ENCODE measurements at places on chromosomes 5 and 9.

DNA sequence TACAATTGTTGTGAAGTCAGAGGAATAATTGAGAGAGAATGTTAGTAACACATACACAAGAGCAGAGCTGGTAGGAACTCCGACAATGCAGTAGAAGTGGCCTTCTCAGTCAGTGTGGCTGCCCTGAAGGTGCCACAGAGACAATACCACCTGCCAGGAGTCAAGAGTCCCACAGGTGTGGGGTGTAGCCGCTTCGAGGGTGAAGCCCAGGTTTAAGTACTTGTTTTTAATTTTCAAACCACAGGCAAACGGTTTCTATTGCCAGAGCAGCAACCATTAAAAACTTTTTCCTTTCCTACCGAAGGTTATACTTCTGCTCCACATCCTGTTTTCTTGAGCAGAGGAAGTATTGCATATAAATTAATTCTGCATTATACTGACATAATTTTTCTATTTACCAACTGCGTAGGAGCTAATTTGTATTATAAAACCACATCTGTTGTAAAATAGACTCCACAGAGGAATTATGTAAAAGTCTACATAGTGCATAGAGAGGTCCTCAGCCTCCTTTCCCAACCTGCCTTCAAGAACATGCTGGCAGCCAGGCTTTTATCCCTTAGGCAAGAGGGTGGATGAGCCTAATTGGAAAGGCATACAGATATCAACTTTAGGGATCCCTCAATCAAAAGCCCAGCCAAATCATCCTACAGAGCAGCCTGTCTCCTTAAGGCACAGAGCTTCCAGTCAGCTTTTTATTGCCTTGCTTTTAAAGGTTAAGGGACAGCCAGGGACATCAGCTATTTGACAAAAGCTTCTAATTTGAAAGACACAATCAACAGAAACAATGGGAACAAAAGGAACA lies 12.9 kb upstream of the ACTBL2 start:
- DNase-seq: no peak

DNA sequence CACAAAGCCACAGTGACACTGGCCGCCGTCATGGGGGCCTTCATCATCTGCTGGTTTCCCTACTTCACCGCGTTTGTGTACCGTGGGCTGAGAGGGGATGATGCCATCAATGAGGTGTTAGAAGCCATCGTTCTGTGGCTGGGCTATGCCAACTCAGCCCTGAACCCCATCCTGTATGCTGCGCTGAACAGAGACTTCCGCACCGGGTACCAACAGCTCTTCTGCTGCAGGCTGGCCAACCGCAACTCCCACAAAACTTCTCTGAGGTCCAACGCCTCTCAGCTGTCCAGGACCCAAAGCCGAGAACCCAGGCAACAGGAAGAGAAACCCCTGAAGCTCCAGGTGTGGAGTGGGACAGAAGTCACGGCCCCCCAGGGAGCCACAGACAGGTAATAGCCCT lies 26.1 kb downstream of the HRH2 start:
- DNase-seq: peak; percentile 61

DNA sequence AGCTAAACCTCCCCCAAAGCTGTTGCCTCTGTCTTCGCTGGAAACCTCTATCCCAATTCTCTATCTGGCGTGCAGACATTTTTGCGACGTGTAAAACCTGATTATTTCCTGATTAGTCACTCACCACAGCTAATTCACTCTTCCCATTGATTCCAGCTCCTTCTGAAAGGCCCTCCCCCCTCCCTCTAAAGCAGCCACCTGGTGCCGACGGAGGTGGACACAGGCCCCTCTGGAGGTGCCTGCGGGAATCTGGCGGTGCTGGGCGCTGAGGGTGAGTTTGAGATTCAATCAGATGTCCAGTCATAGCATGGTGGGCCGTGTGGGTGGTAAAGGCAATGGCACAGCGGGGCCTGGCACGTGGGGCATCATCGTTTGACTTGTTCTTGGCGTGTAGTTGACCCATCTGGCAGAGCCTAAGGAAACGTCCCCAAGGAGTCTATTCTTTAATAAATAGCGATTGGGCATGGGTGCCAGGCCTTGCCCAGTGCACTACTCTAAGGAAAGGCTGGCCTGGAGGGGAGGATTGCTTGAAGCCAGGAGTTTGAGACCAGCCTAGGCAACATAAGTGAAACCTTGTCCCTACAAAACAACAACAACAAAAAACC lies 271.1 kb upstream of the MVB12B start:
- DNase-seq: no peak

- DNase-seq: no peak
These were observed 16.2 kb downstream of the GADD45G start for GRCh38 chr9:89621031-89621430.

- DNase-seq: no peak
These were observed 55.2 kb downstream of the NMUR2 start for GRCh38 chr5:152349683-152350526.

DNA sequence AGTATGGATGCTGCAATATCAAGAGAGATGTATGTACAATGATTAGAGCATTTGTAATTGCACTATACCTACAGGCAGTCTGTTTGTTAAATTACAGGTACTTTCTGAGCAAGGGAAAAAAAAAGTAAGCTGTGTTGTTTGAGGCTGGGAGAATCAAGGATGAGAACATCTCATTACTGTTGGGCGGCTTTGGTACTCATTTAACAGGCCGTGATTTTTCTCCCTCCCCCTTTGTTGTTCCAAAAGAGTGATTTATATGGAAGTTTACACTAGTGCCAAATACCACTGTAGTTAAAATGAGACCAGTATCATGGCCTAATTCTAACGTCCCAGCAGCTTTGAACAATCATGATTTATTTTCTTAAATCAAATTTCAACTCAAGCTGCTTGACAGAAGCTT lies 71.2 kb upstream of the GNA14 start:
- DNase-seq: no peak

DNA sequence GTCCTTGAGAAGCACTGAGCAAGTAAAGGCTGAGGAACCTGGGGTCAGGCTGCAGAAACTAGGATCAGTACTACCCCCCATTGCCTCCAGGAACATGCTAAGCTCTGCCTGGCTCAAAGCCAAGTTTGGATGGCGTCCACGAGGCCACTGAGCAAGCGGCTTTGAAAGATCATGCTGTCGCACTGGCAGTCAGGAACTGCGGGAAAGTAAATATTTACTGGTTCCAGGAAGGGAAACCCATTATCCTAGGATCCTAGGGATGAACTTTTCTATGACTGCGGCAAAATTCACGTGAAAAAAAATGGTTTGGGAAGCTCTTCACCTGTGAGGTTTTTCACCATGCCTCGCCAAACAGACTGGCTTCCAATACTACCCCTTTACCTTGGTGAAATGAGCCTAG lies 75.3 kb upstream of the PJA2 start:
- no peak for DNase-seq

DNA sequence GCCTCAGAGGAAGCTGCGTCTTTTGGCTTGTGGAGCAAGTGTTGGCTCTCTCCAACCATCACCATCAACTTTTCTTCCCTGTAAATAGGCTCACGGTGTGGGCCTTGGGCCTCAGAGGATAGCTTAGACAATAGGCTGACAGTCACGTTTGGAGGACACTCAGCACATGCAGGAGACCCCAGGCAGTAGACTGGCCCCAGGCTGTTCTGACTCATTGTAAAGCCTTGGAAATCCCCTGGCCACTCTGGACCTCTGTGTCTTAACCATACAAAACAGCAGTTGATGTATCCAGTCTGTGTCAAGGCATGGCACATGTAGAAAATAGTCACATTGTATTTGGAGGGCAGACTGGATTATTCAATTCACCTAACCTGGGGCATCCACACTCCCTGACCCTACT lies 18.6 kb downstream of the CD74 start:
- no peak for DNase-seq

GRCh38 chr5:170313816-170314215 lies 16.2 kb upstream of the LCP2 start:
- DNase-seq: no peak

DNA sequence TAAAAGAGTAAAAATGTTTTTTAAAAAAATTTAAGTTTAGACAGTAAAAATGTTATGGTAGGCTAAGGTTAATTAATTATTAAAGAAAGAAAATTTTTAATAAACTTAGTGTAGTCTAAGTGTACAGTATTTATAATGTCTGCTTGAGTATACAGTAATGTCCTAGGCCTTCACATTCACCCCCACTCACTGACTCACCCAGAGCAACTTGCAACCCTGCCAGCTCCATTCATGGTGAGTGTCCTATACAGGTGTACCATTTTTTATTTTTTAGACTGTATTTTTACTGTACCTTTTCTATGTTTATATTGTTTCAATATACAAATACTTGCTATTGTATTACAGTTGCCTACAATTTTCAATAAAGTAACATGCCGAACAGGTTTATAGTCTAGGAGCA lies 234.1 kb downstream of the AUH start:
- no peak for DNase-seq

DNA sequence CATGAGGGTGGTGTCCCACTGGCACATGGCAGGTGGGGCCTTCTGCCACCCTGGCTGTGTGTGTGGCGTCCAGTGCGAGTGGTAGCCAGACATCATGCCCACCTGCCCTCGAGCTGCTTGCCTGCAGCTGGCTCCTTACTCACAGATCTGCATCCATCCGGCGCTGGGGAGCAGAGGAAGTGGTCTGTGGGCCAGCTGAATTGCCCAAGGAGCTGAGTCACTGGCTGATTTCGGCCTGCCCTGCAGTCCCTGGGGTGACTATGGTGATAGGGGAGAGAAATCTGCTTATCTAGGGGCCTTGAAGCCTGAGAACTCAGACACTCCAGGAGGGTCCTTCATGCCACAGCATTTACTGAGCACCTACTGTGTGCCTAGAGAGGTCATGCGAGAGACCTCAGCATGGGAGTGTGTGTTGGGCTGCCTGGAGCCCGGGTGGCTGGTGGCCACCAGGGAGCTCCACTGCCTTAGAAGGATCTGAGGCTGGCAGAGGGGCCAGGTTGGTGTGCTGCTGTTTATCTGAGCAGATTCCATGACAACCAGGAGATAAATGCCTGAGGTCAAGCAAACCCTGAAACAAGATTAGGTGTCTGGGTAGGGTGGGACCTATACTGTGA lies 57.1 kb downstream of the SLC22A5 start:
- DNase-seq: no peak

DNA sequence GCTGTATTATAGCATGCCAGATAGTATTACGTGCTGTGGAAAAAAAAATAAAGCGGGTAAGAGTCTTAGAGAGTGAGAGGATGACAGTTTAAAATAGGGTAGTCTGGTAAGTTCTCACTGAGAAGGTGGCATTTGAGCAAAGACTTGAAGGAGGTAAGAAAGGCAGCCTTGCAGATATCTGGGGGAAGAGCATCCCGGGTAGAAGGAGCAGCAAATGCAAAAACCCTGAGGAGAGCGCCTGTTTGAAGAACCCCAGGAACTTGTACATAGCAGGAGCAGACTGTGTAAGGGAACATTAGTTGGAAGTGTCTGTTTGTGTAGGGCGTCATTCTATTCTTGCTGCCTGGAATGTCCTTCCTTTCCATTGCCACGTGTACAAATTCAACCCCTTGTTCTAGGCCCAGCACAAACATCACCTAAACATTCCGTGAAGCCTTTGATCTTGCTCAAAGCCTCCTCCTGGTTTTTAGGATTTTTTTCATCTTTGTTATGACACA lies 2.6 kb downstream of the AP3S1 start:
- no peak for DNase-seq

GRCh38 chr5:16902846-16903245 lies 33.2 kb downstream of the MYO10 start:
- DNase-seq: no peak

DNA sequence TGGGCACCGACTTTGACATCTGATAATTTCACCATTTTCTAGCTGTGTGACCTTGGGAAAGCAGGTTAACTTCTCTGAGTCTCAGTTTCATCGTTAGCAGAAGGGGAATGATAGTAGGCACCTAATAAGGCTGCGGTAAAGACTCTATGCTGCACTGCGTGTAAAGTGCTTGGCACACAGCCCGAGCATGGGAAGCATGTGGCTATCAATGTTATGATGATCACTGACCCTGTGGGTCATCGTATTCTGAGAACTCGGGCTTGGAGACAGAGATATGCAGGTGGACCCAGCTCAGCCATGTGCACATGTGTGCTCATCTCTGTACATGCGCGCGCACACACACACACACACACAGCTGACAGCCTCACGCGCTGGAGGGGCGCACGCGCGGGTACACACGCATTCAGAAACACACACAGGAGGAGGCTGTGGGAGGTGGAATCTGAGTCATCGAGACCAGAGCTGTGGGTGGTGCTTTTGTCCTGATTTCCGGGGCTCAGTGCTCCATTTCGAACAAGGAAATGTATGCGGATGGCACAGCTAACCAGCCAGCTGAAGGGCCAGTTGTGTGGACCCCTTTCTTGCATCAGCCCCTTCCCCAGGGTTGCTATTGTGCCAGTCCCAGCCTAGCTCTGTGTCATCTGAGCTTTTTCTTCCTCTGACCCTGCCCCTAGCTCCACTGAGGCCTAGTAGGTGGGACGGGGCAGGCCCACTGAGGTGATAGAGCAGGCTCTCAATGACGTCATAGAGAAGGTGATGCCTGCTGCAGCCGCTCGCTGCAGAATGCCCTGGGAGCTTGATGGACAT lies 11.1 kb upstream of the ARAP3 start:
- no peak for DNase-seq

DNA sequence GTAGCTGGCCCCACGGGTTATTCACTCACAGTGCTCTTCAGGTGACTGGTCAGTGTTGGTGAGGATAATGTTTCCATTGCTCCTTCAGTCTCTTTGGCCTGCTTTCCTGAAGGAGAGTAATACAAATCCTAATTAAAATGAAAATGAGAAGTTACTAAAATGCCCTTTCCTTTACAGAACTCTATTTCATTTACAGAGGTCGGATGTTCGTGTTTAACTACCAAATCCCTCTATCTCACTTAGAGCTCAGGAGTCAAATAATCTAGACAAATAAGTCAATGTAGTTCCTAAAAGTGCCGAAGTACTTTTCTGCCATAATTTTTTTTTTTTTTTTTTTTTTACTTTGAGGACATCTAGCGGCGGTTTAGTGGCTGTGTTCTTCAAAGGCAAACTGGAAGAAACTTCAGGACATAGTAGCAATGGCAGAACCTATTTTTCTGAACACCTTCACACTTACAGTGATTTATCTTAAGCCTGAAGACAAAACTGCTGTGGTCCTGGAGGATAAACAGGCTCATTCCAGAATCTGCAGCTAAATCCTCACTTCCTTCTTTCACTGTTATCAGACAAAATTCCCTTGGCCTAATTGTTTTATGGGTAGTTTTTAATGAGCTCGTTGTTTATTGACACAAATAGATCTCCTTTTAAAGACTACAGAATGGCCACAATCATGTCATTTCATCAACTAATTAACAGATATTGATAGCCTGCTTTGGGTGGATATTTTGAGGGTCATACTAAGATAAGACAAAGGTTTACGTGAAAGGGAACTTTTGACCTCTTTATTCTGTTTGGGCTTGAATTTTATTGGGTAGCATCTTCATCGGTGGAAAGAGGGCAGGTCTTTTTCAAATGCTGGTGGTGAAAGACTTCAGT lies 207.6 kb upstream of the DMRTA1 start:
- DNase-seq: no peak

DNA sequence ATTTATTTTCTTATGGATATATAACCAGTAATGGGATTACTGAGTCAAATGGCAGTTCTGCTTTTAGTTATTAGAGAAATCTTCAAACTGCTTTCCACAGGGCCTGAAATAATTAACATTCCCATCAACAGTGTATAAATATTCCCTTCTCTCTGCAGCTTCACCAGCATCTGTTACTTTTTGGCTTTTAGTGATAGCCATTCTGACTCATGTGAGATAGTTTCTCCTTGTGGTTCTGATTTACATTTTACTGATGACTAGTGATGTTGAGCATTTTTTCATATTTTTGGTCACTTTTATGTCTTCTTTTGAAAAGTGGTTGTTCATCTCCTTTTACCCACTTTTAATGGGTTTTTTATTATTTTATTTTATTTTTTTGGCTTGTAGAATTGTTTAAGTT lies 1290.3 kb upstream of the CDH9 start:
- DNase-seq: no peak
